Suppressor macrophage treated with lipopolysaccharide for 1 hour (primary cell): ENCODE measurements at places on chromosomes 7 and 10.

GRCh38 chr7:130440527-130441365 lies at the start of gene CEP41:
TSS of gene CEP41 (minus strand) at chr7:130441016. CDS start at chr7:130440966, 50 bp downstream.
- peak; percentile 98 for DNase-seq

DNA sequence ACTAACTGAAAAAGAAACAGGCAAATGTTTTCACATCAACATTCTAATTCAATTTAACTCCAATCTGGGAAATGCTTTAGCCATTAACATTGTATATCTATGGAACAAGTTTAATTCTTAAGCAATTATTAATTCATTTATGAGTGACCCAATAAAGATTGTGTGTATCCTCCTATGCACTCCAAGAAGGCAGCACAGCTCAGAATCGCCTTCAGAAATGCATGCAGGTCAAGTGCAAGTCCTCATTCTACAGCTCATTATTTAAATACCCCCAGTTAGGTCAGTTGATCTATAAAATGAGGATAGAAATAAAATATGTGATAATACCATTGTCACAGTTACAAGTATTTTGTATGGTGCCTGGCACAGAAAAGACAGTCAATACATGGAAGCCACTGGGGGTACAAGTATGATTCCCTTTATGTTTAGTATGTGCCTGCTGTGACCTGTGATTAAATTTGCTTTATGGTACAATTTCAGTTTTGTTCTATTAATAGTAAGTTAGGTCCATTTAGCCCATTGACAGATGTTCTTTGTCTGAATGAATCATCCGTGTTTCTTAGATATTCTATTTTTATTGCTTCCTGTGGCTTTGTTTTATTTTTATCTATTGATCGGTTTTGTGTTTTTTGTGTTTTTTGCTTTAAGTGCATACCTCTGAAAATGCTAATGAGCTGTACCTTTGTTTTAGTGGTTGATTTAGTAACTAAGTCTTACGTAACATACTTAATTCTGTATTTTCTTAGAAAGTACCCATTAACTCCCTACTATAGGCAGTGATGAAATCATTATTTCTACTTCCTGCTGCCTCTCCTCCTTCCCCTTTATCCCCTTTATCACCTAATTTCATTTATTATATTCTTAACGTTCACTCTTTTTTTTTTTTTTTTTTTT lies 42.8 kb downstream of the CPXM2 start:
- no peak for DNase-seq

DNA sequence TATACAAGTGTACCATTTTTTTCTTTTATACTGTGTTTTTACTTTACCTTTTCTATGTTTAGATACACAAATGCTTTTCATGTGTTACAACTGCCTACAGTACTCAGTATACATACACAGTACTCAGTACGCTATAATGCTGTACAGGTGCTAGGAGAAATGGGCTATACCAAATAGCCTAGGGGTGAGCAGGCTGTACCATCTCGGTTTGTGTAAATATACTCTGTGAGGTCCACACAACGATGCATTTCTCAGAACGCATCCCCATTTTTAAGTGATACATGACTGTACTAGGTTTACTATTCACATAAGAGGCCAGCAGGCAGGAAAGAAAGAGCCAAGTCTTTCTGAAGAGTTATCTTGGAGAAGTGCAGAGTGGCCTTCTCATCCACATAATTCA lies 426.4 kb upstream of the MTPN start:
- no peak for DNase-seq

DNA sequence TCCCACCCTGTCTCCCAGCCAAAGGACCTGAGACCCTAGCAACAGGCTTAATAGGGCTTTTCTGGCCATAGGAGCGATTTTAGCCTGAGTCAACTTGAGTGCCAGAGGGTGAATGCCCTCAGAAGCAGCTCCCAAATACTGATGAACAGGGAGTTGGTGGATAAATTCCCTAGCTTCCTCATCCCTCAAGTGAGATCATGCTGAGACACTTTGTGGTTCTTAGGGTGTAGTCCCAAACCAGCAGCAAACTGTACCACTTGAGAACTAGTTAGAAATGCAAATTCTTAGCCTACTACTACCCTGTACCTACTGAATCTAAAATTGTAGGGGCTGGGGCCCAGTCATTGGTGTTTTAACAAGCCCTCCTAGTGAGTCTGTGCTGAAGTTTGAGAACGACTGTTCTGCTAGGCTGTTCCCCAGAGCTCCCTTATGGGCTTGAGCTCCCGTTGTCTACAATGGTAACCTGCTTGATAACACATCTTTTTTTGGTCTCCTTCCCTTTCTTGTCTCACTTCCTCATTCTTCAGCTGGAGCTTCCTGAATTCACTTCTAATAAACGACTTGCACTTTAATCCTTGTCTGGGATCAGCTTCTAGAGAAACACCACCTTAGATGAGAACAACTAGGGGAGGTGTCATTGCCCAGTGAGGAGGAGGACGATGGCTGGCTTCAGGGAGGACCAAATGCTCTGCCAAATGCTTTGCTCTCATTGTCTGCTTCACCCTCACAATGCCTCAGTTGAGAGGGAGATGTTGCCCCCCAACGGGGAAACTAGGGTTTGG lies 18.2 kb upstream of the CDH23 start:
- DNase-seq: peak; percentile 83

DNA sequence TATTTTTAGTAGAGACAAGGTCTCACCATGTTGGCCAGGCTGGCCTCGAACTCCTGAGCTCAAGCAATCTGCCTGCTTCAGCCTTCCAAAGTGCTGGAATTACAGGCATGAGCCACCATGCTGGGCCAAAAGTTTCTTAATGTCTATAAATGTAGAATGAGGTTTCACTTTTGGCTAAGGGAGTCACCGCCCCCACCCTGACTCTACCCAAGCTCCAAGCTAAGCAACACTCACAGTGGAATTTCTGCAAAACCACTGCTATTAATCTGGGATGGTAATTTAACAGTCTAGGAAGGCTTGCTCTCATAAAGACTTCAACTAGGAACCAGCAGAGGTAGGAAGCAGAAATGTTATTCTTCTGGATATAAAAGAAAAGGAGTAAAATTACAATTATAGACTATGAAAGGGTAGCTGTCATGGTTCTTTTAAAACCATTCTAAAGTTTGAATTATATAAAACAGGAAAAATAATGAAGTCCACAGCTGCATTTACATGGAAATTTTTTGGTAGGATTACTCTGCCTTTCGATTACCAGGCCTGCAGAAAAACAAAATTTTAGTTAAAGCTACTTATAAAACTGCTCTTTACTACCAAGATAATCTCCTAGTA lies 211.6 kb downstream of the SFMBT2 start:
- DNase-seq: no peak

GRCh38 chr10:131616040-131616439 lies 284.8 kb upstream of the PPP2R2D start:
- DNase-seq: no peak

- no peak for DNase-seq
Observed at GRCh38 chr10:69988094-69988493, 64.6 kb upstream of the MACROH2A2 start.

- peak; percentile 46 for DNase-seq
Observed at GRCh38 chr7:87058744-87059524, 520 bp downstream of the ELAPOR2 start.

- DNase-seq: no peak
Observed at GRCh38 chr10:70992436-70992835, 104.1 kb upstream of the PCBD1 start.

GRCh38 chr10:97533888-97534287 lies 35.2 kb downstream of the UBTD1 start:
- DNase-seq: no peak

DNA sequence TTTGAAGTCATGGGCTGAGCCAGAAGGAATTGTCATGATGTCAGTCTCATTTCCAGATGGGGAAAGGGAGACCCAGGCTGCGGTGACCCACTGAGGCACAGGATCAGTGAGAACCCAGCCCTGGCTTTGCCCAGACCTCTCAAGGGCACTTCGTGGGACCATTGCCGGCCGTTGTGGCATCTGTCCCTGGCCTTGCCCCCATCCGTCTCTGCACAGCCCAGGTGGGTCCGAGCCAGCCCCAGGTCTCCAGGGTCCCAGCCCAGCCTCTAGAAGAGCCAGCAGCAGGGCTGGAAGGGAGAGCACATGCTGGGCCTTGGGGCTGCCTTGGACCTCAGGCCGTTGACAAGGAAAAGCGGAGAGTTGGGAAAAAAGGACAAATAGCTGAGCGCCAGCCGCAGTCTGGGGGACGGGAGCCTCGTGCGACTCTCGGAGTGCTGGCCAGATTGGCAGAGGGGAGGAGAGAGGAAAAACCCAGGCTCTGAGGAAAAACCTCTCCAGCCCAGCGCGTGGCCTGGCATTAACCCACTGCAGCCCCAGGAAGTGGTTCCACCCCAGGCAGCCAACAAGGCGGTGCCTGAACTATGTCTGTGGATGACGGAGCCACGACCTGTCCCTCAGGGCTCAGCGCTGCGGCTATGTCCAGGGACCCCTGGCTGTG lies 30.2 kb downstream of the GRIFIN start:
- no peak for DNase-seq

DNA sequence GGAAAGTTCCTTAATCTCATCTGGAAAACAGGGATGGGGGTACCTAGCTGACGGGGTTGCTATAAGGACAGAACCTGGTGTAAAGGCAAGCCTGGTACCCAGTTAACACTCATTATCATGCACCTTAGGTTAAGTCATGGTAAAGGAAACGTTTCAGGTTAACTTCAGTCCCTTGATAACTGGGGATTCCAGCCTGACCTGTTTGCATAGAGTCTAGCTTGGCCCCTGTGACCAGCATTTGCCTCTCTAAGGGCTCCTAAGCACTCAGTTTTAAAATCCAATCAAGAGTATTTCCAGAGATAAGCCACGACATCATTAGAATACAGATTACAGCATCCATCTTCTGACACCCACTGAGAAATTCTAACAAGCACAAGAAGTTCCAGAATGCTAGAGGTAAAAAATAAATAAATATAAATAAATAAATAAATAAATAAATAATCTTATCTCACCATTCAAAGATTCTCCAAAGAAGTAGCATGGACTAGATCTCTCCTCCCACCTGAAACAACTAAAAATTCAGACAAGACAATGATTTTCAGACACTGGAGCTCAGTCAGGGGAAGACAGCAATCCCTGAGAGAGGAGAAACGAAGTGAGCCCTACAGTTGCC lies 184.6 kb downstream of the KCNMA1 start:
- DNase-seq: no peak

- DNase-seq: no peak
Observed at GRCh38 chr7:92669616-92670165, 79.5 kb upstream of the FAM133B start.

DNA sequence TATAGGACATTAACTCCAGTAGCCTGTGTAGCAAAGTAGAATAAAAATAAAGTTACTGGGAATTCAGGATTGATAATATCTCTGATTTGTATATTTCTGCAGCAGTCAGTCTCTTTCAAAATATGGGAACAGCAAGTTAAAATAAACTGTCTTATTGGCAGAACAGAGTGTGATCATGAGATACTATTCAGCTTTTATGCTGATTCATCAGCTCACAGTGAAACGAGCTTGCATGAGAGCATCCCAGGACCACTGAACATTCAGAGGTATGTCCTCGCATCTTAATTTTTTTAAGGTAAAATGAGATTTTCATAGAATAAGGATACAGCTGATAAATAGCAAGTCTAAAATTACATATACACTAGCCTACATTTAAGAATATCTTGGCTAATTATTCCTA lies 282.5 kb upstream of the MYO3A start:
- no peak for DNase-seq

DNA sequence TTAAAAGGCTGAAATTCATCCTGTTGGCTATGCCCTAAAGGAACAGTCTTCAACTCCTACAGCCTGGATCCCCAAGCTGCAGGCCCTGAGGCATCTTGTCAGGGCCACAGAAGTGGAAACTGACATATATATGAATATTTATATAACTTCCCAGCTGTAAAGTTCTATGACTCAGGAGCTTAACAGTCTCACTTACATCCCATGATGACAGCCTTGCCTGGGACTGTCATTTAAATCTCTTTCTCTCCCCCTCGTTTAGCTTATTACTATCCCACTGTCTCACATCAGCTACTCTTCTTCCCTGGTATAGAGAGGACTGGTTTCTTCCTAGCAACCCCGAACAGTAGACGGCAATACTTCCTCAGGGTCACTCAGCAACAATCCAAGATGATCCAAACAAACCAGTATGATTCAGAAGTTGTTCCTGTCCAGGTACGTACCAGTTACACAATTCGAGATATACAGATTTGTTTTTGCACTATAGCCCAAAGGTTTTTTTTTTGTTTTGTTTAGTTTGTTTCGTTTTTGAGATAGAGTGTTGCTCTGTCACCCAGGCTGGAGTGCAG lies 22.7 kb downstream of the KIAA1549 start:
- no peak for DNase-seq

DNA sequence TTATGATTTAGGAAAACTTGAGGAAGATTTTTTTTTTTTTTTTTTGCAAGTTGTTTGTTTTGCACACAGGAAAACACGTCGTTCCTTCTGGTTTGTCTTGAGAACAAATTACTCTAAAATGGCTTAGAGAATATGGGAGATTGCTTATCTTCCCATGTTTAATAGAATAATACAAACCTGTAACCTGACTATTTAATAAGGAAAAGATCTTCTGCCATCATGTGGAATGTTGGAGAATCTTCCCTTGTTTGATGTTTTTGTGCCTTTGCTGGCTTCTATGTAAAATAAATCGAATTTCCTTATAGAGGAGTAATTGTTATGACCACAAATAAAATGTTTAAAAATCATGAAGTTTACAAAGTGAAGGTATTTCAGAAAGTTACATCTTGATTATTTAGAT lies 818.8 kb downstream of the GATA3 start:
- no peak for DNase-seq

DNA sequence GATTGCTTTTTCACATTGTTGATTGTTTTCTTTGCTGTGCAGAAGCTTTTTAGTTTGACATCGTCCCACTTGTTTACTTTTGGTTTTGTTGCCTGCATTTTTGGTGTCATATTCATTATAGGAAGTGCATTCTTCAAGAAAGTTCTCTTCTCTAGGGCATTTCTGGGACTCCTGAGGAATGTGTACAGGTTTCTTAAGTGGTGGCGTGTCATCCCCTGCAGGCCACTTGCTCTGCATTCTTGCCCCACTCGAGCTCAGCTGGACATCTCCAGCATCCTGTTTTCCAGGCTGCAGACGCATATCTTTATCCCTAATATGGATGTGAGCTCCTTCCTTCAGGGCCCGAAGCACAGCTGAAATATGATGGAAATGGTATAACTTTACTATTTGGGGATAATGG lies 255.6 kb upstream of the HABP2 start:
- DNase-seq: no peak

DNA sequence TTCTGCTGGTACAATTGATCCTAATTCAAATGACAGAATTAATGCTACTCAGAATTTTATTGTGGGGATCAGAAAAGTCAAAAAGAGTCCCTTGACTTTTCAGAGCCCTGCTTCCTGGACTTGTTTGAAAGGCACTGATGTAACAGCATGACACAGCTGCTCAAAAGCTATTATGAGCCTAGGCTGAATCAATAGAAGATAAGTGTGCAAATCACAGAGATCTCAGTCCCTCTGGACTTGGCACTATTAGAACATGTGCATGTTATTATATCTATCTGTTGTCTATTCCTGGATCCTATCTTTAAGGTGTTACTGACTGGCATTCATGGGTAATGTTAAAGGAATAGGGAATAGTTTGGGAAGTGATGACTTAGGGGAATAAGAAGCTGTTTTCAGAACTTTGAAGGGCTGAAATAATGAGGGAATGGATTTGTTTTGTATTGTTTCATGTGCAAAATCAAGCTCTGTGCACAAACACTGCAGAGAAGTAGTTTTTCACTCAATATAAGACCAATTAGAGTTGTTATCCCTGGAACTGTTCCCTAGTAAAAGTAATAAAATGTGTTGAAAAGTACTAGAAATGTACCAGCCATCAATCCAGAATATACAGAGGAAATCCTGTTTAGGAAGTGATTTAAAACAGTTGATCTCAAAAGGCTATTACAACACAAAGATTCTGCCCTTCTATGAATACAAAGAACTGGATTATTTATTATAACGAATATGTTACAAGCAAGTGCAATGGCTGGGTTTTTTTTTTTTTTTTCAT lies 814.9 kb upstream of the C7orf33 start:
- DNase-seq: no peak
